ENCODE measurements at places on chromosomes 6 and 20. TPM values are rescaled to one million over a fixed set of nuclear protein-coding genes. Genes with fewer than 3 reads are reported as not detected.
A peak's percentile ranks its signal among the peaks of the same experiment; 100 is the strongest.

DNA sequence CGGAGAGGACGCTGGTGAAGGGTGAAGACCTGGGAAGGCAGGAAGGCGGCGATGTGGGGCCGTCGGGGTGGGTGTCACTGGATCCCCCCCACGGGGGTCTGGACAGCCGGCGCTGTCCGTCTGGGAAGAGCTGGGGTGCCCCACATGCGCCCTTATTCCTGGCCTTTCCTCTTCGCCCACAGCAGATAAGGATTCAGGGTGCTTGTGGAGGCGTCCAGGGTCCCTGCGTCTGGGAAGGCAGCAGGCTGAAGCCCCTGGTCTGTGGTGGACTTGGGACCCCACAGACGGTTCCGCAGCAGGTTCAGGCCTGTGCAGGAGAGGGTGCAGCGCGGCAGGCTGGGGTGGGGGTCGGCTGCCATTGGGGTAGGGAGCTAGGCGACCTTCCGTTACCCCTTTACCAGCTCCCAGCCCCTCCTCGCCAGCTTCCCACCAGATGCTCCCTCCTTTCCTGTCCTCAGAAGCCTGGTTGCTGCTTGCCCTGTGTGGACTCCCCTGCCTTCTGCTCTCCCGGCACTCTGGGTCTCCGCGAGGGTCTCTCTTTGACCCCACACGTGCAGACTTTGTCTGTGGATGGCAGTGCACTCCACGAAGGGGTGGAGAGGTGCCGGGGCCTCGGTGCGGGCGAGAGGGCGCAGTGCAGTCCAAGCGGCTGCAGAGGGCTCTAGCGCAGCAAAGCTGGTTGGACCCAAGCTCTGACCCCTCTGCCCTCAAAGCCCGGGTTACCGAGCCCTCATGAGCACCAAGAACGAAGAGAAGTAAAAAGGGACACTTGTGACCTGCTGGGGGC lies 2.1 kb upstream of the GATA5 start:
- DNase-seq: no peak

- no peak for DNase-seq
These were observed 2.0 kb downstream of the ECT2L start for GRCh38 chr6:138797806-138798446.

- no peak for DNase-seq
These were observed 33.3 kb downstream of the PPP1R14C start for GRCh38 chr6:150176152-150176551.

GRCh38 chr6:18053078-18053477 lies 65.6 kb upstream of the KIF13A start:
- DNase-seq: no peak

MOCS1 gene
- 16.9 TPM for total RNA-seq

DNA sequence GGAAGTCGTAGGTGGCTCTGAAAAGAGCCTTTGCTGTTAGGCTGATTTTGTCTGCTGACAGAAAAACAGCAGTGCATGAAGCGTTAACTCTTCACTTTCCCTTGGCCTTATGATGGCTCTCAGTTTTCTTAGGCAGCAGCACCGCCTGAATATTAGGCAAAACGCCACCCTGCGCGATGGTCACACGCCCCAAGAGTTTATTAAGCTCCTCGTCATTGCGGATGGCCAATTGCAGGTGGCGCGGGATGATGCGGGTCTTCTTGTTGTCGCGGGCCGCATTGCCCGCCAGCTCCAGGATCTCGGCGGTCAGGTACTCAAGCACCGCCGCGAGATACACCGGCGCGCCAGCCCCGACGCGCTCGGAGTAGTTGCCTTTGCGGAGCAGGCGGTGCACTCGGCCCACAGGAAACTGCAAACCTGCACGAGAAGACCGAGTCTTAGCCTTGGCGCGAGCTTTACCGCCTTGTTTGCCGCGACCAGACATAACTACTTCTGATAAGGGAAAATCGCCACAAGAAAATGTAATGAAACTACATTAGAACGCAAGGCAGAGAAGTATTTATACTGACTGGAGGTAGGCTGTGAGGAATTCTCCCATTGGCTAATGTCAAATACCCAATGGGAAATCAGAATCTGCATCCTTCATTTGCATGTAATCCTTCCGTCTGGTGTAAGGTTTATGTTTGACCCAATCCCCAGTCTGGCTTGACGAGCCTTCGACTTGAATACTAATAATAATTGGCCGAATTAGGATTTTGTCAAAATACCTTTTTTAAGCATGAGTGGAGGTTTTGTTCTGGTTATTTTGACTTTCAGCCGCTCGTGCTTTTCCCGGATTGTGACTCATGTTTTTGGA lies 53.9 kb upstream of the HFE start:
- DNase-seq: peak; percentile 95

- no peak for DNase-seq
These were observed 809.5 kb upstream of the FLRT3 start for GRCh38 chr20:15146948-15147347.

- DNase-seq: peak; percentile 85
These were observed 12.8 kb upstream of the BPI start for GRCh38 chr20:38290829-38291814.

CLVS2 gene
- not detected for total RNA-seq

- DNase-seq: peak; percentile 90
These were observed 284.7 kb upstream of the TAB2 start for GRCh38 chr6:149032599-149033405.

RBPJL gene
- not detected for total RNA-seq

- DNase-seq: peak; percentile 28
These were observed 4.7 kb upstream of the TUBB2A start for GRCh38 chr6:3162067-3162497.

GRCh38 chr6:45706319-45706718 lies 309.3 kb downstream of the CLIC5 start:
- no peak for DNase-seq

DNA sequence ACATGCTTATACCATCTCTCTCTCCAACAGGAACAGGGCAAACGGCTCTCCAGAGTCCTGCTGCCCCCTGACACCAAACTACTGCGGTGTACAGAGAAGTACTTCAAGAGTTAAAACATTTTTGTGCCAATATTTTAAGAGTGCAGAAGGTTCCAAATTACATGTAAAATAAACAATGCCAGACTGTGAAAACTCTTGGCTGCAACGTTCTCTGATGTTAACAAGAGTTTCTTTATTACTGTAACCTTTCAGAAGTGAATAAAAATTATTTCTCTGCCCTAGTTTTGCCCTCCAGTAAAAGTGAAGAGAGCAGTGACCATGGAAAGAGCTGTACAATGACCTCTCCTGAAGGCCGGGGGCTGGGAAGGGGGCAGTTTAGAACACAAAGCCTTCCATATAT lies 41.4 kb upstream of the FAM83C start:
- DNase-seq: no peak

- peak; percentile 93 for DNase-seq
These were observed 121.1 kb downstream of the TRIM27 start for GRCh38 chr6:28802417-28803336.

DNA sequence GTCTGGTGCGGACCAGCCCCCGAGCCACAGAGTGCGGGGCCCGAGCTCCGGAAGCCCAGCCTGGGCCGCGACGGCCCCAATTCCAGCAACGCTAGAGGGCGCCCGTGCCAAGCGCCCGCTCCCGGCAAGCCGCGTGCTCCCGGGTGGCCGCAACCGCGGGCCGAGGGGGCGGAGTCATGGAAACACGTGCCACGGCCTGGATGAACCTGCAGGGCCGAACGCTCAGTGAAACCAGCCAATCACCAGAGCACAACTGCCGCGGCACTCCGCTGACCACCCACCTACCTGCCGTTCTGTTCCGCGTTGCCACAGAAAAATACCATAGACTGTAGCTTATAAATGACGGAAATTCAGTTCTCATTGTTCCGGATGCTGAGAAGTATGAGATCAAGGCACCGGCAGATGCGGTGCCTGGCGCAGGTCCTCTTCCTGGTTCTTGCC lies 85.7 kb upstream of the FOXC1 start:
- DNase-seq: no peak

DNA sequence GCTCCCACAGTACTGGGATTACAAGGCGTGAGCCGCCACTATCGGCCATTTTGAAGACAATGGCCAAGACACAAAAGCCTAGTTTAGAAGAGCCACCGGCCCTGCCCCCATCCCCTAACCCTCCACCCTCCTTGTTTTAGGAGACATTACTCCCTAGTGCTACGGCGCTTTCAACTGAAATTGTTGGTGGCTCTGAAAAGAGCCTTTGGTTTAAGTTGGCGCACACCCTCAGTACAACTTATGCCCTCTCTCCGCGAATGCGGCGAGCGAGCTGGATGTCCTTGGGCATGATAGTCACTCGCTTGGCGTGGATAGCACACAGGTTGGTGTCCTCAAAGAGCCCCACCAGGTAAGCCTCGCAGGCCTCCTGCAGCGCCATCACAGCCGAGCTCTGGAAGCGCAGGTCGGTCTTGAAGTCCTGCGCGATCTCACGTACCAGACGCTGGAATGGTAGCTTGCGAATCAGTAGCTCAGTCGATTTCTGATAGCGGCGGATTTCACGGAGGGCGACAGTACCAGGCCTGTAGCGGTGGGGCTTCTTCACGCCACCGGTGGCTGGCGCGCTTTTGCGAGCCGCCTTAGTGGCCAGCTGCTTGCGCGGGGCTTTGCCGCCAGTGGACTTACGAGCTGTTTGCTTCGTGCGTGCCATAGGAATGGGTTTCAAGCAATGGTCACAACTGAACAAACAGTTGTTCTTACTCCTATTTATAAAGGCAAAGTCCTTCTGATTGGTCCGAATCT lies 114.9 kb upstream of the BTN3A2 start:
- no peak for DNase-seq

LY6G6F gene
- not detected for total RNA-seq

DNA sequence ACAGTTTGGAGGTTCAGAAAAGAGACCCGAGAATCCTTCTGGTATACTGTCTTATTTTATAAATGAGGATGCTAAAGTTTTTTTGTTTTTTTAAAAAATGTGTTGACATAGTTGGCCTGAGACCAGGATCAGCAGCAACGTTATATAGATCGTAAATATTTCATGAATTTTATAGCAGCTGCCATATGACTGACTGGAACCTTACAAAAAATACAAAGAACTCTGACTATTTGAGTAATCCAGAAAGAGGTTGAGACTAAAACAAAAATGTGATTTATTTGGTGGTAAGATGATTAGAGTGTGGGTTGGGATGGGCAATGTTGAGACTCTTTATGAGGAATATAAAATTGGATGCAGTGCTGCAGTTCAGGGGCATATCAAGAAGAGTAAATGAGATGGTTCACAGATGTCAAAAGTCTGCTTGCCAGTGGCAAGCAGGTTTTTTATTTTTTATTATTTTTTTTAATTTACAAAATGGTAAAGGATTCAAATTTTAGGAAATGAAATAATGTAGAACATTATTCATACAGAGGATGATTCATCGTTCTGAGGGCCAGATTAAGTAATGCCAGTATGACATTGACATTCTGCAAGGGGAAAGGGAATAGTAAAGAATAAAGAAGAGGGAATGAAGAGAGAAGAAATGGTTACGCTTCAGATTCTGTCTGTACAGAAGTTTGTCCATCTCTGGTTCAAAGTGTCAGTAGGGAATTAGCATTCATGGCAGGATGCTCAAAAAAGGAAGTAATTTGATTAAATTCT lies 58.5 kb downstream of the SCAF8 start:
- no peak for DNase-seq

DNA sequence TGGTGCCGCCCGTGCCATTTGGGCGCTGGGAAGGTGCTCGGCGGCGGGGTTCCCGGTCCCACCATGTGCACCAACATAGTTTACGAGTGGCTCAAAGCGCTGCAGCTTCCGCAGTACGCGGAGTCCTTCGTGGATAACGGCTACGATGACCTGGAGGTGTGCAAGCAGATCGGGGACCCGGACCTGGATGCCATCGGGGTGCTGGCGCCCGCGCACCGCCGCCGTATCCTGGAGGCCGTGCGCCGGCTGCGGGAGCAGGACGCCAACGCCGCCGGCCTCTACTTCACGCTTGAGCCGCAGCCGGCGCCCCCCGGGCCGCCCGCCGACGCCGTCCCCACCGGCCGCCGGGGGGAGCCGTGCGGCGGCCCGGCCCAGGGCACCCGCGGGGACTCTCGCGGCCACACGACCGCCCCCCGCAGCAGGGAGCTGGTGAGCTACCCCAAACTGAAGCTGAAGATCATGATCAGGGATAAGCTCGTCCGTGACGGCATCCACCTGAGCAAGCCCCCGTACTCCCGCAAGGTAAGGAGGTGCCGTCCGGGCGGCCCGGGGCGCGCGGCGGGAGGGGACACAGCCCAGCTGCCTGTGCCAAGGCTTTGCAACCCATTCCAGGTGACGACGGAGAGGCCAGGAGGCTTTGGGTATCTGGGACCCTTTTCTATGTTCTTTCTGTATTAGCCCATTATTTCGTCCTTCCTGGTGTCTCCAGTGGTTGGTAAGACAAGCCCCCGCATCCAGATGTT lies 547 bp downstream of the SAMD5 start:
- no peak for DNase-seq

DNA sequence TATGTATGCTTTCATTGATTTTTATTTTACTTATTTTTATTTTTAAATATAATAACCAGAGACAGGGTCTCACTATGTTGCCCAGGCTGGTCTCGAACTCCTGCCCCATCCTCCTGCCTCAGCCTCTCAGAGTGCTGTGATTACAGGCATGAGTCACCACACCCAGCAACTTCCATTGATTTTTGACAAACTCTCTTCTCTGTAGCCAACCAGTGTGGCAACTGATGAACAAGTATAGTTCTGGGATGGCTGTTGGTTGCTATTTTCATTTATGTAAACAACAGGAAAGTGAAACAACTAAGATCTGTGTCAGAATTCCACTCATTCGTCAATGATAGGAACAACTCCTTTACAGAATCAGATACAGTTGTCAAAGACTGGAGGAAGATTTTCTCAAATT lies 356.7 kb upstream of the JARID2 start:
- DNase-seq: peak; percentile 15

DNA sequence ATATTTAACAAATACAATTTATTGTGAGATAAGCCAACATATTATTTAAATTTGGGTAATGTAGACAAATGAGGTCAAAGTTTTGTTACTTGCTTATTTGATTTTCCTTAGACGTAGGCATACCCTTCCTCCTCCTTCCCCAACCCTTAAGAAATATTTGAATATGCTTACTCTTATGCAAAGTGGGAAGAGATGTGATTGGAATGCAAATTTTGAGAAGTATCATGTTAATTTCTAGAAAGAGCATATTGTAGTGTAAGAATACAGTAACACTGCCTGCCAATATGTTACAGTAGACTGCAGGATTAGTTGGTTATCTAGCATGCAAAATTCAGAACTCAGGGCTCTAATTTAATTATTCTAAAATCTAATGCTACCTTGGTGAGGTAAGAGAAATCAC lies 32.9 kb downstream of the CRISP1 start:
- DNase-seq: no peak

- DNase-seq: no peak
These were observed 34.6 kb upstream of the ENTPD6 start for GRCh38 chr20:25160897-25161296.

DNA sequence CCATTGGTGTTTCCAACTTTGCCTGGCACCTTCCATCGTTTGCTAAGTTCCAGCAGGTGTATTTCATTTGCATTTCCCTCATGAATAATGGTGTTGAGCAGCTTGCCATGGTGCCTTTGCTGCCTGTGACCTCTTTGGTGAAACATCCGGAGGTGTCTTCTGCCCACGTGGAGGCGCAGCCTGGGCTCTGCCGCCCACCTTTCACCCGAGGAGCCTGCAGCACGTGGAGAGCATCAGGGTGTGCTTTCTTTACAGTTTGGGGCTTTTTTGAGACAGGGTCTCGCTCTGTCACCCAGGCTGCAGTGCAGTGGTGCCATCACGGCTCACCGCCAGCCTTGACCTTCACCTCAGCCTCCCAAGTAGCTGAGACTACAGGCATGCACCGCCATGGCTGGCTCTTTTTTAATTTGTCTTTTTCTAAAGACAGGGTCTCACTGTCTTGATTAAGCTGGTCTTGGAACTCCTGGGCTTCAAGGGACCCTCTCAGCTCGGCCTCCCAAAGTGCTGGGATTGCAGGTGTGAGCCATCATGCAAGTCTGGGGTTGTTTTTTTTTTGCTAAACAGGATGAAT lies 3.0 kb upstream of the ADRM1 start:
- DNase-seq: no peak

GRCh38 chr6:151808371-151809241 lies 1.1 kb downstream of the ESR1 start:
- no peak for DNase-seq
